Activated CD4-positive, alpha-beta T cell treated with anti-CD3 and anti-CD28 coated beads for 1 hour (primary cell): ENCODE measurements at places on chromosomes 16 and 17.

- DNase-seq, result no peak
These were observed 1722.7 kb downstream of the TP53TG3F start for GRCh38 chr16:35182043-35182677.

DNA sequence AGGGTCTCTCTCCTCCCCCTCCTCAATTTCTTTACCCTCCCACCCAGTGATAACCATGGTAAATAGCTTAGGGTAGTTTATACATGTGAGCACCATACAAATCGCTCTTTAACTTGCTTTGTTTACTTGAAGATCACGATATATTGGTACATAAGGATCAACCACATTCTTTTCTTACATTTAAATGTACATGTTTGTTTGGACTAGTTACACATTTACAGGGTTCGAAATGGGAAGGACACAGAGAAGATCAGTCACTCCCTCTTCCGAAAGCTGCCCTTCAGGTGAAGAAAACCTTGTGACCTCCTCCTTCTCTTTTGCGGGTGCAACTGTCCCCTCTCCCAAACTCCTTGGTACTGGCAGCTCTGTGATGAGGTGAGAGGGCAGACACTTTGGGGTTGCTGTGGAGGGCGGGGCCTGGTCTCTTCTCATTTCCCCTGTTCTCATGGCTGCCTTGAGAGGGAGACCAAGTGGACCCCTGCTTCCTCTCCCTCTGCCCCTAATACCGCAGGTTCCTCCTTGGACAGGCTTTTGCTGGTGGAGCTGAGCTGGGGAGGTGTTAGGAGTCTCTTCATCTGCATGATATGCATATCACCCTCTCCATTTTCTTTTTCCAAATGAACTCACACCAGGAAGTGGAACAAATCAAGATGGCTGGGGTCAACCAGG, 4.7 kb upstream of the PIK3R6 start:
- no peak for DNase-seq

GRCh38 chr17:29412780-29413565, 22.8 kb downstream of the TAOK1 start:
- no peak for DNase-seq

- DNase-seq, result no peak
These were observed 1.8 kb downstream of the SRCIN1 start for GRCh38 chr17:38603786-38604478.

DNA sequence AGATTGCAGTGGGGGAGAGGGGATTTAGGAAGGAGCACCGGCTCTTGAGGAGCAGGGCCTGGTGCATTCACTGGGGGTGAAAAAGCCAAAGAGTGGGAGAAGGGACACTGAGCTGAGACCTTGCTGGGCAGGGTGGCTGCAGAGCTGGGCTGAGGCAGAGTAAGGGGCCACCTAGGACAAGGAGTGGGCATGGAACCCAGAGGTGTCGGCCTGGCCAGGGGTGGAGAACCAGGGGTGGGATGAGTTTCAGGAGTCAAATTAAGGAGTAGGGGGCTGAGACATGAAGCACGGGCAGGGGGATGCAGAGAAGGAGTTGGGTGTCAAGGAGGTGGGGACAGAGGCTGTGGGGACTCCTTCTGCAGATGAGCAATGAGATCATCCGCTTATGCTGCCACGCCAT, 20.1 kb downstream of the DNAH2 start:
- DNase-seq, result no peak

DNA sequence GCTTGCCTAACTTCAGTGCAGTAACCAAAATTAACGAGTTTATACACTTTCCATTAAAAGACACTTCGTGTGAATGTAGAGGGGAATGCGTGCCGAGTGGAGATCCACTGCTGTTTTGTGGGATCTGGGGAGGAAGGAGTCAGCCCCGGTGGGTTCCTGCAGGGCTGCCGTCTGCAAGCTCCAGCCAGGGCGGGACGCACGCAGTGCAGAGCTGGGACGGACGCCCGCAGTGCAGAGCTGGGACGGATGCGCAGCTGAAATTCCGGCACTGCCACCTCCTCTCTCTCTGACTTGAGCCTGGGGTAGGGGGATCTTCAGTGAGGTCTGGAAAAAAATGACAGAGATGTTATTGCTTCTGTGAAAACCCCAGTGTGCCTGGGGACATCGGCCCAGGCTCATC, 16.5 kb upstream of the ZC3H18 start:
- DNase-seq, result no peak

DNA sequence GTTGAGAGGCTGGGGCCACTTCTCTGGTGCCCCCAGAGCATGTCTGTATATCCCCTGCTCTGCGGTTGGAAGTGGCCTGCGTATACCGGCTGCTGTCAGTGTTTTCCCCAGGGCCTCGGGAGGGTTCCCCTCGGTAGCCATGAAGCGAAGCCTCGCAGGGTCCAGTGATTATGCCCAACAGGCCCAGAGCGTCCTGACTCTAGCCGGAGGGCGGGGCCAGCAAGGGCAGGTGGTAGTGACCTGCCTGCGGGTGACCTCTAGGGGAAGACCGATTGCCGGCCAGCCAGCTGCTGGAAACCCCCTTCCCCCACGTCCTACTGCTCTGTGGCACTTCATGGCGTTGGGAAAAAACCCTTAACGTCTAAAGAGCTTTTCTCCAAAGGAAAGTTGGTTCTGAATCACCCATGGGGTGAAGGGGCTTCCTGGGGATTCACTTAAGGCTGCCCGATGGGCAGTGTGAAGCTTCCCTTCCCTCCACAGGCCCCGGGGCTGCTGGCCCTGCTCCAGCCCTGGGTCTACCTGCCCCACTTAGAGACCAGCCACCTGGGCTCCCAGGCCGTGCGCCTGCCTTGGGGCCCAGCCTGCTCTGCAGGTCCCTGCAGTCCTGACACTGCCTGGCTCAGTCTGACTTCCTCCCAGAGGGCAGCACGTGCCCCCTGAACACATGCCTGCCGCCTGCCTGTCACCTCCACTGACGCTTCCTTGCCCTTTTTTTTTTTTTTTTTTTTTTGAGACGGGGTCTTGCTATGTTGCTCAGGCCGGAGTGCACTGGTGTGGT, 72.8 kb downstream of the SOCS1 start:
- DNase-seq, result no peak

- DNase-seq, result no peak
These were observed 8.8 kb downstream of the CTRB2 start for GRCh38 chr16:75198135-75198600.

DNA sequence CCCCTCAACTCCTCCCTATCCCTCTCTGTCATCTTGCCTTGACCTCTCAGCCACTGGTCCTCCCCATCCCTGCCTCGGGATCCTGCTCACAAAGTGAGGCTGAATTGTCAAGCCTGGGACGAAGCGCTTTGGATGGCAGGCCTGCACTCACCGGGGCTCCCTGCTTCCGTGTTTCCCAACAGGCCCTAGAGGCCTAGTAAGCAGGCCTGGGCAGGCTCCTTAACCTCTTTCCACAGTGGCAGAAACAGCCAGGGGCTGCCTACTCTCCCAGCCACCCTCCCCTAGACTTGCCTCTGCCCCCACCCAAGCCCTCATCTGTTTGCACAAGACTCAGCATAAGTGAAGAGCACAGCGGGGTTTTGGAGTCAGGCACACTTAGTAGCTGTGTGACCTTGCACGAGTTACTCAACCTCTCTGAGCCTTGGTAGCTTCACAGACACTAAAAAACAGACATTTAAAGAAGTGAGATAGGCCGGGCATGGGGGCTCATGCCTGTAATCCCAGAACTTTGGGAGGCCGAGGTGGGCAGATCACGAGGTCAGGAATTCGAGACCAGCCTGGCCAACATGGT, 5.0 kb upstream of the FADS6 start:
- no peak for DNase-seq

GRCh38 chr17:15965528-15965927, 20.6 kb downstream of the ADORA2B start:
- DNase-seq, result no peak

- DNase-seq, result no peak
These were observed 55.2 kb downstream of the GAN start for GRCh38 chr16:81369888-81370504.

GRCh38 chr16:317583-317982, 34.6 kb downstream of the PDIA2 start:
- no peak for DNase-seq

DNA sequence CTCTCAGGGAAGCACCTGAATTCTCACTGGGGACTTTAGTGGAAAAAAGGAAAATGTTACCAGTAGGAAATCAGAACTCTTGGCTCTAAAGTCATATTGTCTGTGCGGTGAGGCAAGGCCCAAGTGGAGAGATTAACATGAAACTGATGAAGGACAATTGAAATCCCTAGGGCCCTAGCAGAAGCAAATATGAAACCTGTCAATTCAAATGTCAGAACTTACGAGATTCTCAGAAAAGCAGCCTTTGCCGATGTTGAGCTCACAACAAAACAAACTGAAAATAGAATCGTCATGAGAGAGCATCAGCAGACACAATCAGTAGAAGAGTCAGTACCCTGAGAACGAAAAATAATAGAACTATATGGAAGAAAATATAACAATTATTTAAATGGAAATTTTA, 108.8 kb downstream of the ELAC2 start:
- DNase-seq, result no peak

DNA sequence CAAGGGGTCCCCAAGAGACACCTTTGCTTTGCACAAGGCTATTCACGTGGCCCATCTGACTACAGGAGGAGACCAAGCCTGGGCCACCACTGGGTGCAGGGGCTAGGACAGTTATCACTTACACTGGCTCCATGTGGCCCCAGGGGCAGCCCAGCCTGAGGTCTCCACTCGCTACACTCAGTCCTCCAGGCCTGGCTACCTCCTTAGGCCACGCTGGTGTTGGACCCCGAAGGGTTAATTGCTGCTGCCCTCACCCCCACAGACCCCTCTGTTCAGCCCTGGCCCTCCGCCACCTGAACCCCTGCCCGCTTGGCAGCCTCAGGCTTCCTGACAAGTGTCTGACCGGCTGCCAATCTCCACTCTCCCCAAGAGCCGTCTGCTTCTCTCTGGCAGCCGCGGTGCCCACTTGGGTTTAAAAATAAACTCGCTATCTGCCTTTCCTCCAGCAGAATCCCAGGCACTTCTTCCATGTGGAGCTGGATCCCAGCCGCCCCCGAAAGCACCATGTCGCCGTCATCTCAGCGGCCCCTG, 27.8 kb downstream of the ADAM11 start:
- no peak for DNase-seq

- DNase-seq, result no peak
These were observed 832.3 kb upstream of the GOT2 start for GRCh38 chr16:59566446-59566845.

DNA sequence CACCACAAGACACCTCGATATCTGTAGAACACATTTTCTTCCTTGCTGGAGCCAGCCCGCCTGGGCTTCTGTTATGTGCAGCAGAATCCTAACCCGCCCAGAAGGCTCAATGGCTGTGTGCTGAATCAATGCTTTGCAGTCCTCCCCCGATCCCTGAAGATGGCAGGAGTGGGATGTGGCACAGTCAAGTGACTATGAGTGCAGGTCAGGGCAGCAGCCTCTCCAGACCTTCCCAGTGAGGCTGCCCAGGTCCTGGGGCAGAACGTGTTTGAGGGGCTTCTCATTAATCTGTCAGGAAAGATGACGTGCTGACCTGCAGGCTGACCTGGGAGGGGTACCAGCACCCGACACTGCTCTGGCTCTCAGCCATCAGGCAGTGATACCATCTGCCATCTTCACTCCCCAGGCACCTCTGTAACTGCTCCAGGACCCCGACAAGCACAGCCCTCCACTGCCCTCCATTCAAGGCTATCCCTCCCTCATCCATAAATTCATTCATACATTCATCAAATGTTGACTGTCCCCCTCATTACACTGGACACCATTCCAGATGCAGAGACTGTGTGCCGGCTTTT, 35.2 kb downstream of the LRRC75A start:
- no peak for DNase-seq

- no peak for DNase-seq
These were observed 21.6 kb upstream of the ZNF750 start for GRCh38 chr17:82861393-82861775.

DNA sequence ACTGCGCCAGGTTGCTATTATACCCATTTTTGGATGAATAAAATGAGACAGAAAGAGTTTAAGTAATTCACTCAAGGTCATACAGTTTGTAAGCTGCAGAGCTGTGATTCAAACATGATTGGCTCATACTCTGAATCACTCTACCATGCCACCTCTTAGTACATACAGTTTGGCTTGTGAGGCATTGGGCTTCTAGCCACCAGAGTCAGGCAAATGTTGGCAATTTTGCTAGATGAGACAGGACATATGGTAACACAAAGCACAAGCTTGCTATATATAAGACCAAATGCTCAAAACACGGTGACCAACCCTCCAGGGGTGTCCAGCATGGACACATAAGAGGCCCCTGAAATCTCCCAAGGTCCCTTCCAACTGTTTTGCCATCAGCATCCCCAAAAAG, 236.0 kb upstream of the IRX5 start:
- no peak for DNase-seq

GRCh38 chr17:45405250-45406086, 27.2 kb downstream of the ARHGAP27 start:
- DNase-seq, result no peak

- DNase-seq, result no peak
These were observed 11.2 kb downstream of the EPN2 start for GRCh38 chr17:19248151-19248927.

DNA sequence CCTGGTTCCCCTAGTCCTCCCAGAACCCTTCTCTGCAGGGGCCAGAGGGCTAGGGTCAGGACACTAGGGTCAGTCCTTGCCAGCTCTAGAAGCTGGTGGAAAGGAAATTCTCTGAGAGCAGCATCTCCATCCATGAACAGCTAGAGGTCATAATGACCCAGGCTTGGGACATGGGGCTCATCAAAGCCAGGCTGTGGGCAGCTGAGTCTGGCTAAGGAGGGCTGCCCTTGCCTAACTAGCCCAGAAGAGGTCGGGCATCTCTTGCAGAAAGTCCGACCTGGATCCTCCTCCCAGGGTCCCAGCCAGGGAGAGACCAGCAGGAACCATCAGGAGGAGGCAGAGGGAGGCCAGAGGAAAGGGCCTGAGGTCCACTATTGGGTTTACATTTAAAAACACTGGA, 4.3 kb downstream of the MPO start:
- no peak for DNase-seq

GRCh38 chr16:86734543-86735460, 156.5 kb downstream of the FOXL1 start:
- DNase-seq, result no peak

GRCh38 chr16:4904108-4904941, 32.6 kb downstream of the PPL start:
- no peak for DNase-seq

GRCh38 chr16:9039210-9039609, 52.2 kb upstream of the HAPSTR1 start:
- DNase-seq, result no peak

GRCh38 chr17:69335058-69335457, 8.1 kb upstream of the ABCA5 start:
- DNase-seq, result no peak

- DNase-seq, result no peak
These were observed 152.1 kb downstream of the AXIN2 start for GRCh38 chr17:65409381-65409780.

GRCh38 chr17:69535016-69535570, 120.6 kb downstream of the MAP2K6 start:
- no peak for DNase-seq

DNA sequence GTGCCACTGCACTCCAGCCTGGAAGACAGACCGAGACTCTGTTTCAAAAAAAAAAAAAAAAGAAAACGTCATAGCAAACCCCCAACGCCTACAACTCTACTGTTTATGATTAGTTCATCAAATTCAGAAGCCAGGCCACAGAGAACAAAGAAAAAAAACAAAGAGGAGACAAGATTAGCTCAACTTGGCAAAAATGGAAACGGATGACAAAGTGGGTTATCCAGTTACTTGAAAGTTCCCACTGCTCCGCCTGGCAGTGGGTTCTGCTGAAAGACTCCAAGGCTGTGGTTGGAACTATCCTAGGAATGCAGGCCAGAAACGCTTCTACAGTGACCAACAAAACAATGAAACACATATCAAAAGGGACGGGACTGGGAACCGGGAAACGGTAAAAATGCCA, 53.1 kb downstream of the MRM3 start:
- no peak for DNase-seq
